ENCODE measurements at places on chromosomes 1 and 21.

- no peak for DNase-seq
Measured at GRCh38 chr1:247322849-247323586, 8.6 kb downstream of the ZNF496 start.

DNA sequence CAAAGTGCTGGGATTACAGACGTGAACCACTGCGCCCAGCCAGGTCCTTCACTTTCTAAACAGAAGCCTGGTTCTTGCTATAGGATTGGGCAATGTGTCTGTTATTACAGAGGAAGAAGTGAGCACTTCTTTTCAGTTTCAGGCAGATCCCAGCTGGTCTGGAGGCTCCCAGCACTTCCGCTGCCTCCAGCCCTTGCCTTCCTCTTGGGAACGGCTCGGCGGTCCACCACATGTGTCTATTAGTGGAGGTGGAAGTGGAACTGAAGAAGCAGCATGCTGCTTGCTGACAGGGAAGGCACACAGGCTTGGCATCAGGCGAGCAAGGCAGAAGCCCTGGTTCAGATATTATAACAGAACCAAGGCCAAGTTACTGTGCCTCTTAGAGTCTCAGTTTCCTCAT lies 17.0 kb downstream of the MKNK1 start:
- DNase-seq, result no peak

DNA sequence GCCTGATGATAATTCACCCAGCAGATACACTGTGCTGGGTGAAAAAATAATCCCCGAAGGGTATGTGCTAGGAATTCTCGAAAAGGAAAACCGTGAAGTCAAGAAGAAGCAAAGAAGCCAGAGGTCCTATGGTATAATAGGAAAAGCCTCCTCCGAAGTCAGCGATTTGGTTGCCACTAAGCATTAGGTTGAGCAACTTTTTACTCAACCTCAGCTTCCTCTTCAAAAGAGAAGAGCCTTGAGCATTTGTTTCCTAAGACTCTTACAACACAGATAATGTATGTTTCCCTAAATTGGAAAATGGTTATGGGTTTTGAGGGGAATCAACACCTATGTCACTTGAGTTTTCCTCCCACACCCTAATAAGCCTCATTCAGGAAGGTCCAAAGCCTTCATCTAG lies 21.3 kb upstream of the MNDA start:
- no peak for DNase-seq

- no peak for DNase-seq
Measured at GRCh38 chr1:34926894-34927293, 2.6 kb downstream of the DLGAP3 start.

GRCh38 chr1:161096530-161096929 lies 1.6 kb upstream of the KLHDC9 start:
- DNase-seq, result no peak

- no peak for DNase-seq
Measured at GRCh38 chr1:198903203-198903602, 264.4 kb downstream of the PTPRC start.

- no peak for DNase-seq
Measured at GRCh38 chr1:168664069-168664834, 64.8 kb downstream of the DPT start.

- DNase-seq, result no peak
Measured at GRCh38 chr1:13820456-13820855, 120.5 kb downstream of the PRDM2 start.

GRCh38 chr1:23065385-23065784 lies 46.1 kb downstream of the KDM1A start:
- DNase-seq, result no peak

DNA sequence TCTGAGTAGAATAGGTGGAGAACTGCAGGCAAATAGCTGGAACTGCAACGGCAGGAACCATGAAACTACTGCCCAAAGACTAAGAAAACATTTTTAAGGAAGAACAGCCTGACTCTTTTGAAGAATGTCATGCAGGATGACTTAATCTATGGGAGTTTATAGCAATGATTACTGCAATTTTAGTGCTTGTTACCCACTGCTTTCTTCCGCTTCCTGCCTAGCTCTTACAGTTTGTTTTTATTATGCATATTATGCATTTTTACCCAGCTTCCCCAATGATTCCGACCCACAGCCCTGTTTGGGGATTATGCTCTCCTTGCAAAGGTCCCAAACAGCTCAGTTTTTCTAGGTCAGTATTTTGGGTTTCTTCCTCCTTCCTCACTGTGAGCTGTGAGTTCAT lies 71.2 kb downstream of the PCNX2 start:
- DNase-seq, result no peak

- no peak for DNase-seq
Measured at GRCh38 chr1:163701783-163702374, 380.1 kb downstream of the NUF2 start.

- no peak for DNase-seq
Measured at GRCh38 chr21:26966649-26967061, 233 bp downstream of the ADAMTS5 start.

GRCh38 chr1:231443363-231443762 lies 21.3 kb upstream of the EGLN1 start:
- DNase-seq, result no peak

- DNase-seq, result no peak
Measured at GRCh38 chr1:54365847-54366246, 40.3 kb downstream of the SSBP3 start.

DNA sequence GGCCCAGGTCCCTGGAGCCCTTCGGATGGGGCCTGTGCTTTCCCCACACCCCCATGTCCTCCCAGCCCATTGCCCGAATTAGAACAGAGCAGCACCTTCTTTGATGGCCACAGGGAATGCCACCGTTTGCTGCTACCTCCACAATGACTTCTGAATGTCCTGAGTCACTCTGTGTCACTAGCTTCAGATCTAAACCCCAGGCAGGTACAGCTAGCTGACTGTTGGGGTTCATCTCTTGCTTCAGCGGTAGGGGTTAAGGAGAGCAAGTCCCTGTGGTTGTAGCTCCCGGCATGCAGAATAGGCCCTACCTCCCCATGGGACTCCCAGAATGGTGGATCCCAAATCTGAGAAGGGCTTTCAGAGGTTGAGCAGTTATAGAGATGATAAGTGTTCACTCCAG lies 291.1 kb upstream of the POU3F1 start:
- no peak for DNase-seq

GRCh38 chr1:89692601-89693521 lies 59.9 kb downstream of the LRRC8C start:
- DNase-seq, result no peak

DNA sequence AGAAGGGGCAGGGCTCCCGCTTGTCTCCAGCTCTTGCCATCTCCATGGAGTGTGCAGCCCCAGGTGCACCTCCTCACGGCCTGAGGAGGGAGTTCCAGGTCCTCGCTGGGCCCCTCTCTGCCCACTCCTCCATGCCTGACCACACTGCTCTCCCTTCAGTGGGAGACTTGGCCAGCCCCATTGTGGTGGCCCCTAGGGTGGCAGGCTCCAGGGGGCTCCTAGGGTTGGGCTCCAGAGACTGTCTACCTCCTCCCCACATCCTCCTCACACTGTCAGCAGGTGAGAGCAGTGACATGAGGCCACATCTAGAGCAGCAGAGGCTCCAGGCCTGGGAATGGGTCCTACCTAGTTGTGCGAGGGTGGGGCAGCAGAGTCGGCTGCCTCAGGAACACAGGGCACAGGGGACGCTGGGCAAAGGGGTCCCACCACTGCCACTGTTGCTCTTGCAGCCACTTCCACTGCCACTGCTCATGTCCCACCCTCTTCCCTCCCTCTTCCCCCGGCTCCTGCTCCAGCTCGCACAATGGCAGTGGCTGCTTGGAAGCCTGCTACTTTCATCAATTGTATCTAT lies 514.8 kb downstream of the MRPL39 start:
- no peak for DNase-seq

DNA sequence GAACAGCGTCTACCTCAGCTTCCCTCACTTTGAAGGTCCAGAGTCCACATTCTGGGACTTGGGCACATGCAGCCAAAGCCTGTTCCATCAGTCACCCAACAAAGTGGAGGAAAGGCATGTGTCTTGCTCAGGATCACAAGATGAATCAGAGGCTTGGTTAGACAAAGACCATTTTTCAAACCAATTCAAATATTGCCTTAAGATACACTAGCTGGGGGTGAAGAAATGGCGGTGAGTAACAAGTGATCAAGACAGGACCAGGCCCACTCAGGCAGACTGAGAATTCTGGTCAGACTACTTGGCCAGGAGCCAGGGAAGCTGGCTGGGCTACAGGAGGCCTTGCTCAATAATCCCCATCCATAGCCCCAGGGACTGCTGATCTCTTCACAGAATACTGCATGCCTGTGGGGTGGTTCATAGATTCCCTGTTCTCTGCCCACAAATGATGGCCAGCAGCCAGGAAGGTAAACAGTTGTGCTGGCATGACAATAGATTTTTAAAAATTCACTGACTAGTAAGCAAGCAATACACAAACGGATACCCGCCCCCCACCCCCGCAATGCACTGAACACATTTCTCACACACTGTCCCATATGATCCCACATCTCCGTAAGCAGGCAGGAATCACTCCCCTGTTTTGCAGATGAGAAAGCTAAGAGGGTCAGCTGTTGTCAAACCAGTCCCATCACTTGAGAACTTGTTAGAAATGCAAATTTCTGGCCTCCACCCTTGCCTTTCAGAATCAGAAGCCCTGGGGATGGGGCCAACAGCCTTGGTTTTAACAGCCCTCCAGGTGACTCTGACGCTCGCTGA lies 27.2 kb downstream of the ERI3 start:
- DNase-seq, result peak; percentile 99

DNA sequence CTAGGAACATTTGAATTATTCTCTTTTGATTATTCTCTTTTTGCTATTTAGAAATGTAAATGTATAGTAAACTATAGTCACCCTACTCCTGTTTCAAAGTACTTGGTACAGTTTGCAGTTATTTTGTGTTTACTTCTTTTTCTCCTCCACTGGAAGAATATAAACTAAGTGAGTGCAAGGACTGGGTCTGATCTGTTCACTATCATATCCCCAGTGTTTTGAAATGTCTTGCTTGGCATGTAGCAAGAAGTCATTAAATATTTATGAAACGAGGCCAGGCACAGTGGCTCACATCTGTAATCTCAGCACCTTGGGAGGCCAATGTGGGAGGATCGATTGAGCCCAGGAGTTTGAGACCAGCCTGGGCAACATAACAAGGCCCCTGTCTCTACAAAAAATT lies 35.8 kb upstream of the PODN start:
- DNase-seq, result no peak

GRCh38 chr1:150551784-150552127 lies 2.5 kb downstream of the ADAMTSL4 start:
- no peak for DNase-seq

- DNase-seq, result no peak
Measured at GRCh38 chr1:151991663-151992302, 1.9 kb downstream of the S100A10 start.

DNA sequence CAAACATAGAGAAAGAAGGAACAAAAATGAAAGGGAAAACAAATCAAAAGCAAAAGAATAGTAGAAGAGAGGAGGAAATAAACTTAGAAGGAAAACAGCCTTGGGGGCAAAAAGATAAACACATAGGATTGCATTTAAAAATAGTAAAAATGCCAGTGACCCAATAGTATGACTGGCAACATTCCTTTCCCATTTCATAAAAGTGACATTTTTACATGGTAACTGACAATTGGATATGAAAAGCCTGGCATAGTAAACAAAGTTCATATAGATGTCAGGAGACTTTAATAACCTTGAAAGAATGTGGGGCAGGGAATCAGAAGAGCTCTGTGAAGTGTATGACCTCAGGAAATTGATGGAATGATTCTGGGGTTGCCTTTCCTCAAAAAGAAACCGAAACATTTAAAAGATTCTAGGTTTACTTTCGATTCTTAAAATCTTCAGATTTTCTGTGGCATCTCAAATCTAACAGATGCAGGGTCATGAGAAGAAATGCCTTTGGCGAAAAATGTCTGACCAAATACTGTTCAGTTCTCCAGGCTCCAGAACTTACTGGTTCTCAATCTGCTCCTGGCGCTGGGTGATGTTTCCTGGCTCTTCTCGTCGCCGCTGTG lies 33.7 kb downstream of the SPTA1 start:
- no peak for DNase-seq

- DNase-seq, result no peak
Measured at GRCh38 chr1:161020509-161021164, at the start of gene F11R. Gene F11R, minus strand, starts transcription at chr1:161021152. Its CDS starts 79 bp downstream, at chr1:161021073.

DNA sequence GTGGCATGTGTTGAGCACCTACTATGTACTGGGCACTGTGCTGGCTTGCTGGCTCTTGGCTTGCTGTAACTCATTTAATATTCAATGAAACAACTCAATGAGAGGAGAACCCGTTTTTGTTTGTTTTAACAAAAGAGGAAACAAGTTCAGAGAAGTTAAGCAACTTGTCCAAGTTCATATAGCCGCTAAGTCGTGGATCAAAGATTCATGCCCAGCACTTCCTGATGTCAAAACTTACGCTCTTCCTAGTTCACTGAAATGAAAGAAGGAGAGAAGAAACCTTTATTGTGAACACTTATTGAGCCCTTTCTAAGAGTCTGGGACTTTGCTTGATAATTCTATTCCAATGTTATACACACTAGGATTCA lies 475.9 kb downstream of the PTPRU start:
- DNase-seq, result no peak

DNA sequence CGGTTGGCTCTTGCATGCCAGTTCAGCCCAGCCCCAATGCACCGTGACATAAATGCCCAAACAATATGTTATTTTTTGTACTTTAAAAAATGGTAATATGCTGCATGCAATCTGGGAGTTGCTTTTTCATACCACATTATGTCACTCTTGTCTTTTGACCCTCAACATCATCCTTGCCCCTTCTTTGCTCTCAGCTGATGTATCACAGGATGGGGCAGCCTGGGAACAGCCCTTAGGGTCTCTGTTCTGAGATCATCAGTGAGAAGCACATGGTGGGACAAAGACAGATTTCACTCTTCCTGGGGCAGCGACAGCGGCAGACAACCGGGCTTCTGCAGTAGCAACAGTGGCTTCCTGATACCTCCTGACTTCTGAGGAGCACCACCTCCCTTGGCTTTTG lies 79.5 kb downstream of the SETD4 start:
- DNase-seq, result no peak

- no peak for DNase-seq
Measured at GRCh38 chr1:189662190-189662589, 815.5 kb downstream of the BRINP3 start.

DNA sequence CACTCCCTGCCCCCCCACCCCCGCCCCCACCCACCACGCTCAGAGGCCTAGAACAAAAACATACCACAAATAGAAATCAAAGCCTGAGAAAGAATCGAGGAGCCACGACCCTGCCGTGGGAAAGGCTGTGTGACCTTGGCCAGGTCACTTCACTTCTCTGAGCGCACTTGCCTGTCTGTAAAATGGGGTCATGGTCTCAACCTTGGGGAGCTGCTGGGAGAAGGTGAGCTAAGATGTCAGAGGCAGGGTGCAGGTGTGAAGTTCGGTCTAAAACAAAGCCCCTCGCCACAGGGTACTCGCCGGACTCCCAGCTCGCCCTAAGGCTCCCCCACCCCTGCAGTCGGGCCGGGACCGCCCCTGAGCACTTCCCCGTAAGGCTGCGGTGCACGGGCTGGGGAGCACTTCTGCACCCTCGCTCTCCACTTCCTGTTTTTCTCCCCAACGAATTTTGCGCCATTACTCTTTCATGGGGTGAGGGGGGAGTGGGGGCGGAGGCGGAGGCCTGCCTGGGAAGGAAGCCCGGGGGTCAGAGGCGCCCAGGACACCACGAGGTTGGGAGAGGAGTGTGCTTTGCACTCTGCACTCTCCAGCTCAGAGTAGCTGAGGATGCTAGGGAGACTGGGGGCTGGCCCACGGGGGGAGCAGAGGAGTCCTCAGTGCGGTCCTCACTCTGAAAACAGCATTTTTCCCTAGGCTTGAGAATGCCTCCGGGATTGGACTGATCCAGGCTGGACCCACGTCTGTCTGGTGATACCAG lies 21.9 kb upstream of the PIK3CD start:
- no peak for DNase-seq

Measured in GM04503 (cell line).